ENCODE measurements at places on chromosomes 7 and 10.
A peak's percentile ranks its signal among the peaks of the same experiment; 100 is the strongest.

DNA sequence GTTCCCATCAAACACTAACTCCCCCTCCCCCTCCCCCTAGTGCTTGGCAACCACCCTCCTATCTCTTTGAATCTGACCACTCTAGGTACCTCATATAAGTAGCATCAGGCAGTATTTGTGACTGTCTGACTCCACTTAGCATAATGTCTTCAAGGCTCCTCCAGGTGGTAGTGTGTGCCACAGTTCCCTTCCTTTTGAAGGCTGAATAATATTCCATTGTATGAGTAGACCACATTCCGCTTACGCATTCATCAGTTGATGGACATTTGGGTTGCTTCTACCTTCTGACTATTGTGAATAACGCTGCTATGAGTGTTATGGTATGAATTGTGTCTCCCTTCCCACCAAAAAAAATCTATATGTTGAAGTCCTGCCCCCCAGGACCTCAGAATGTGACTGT is 89.6 kb downstream of the PRKAG2 start:
- no peak for DNase-seq

- no peak for DNase-seq
These were observed 140.5 kb downstream of the CAMK1D start for GRCh38 chr10:12489806-12490205.

DNA sequence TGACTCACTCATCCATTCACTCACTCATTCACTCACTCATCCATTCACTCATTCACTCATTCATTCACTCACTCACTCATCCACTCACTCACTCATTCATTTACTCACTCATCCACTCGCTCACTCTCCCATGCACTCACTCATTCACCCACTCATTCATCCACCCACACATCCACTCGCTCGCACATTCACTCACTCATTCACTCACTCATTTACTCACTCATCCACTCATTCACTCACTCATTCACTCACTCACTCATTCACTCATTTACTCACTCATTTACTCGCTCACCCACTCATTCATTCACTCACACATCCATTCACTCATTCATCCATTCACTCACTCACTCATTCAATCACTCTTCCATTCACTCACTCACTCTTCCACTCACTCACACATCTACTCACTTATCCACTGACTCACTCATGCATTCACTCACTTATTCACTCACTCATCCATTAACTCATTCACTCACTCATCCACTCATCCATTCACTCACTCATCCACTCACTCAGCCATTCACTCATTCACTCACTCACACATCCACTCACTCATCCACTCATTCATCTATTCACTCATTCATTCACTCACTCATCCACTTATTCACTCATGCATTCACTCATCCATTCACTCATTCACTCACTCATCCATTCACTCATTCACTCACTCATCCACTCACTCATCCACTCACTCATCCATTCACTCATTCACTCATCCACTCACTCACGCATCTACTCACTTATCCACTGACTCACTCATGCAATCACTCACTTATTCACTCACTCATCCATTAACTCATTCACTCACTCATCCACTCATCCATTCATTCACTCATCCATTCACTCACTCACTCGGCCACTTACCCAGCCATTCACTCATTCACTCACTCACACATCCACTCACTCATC is 74.0 kb downstream of the CARD11 start:
- DNase-seq: no peak

GRCh38 chr7:15330943-15331342 is 230.9 kb downstream of the AGMO start:
- DNase-seq: peak; percentile 22

- no peak for DNase-seq
These were observed 88.2 kb upstream of the AFAP1L2 start for GRCh38 chr10:114492351-114493037.

- no peak for DNase-seq
These were observed 83.3 kb upstream of the MKLN1 start for GRCh38 chr7:131244259-131244852.

DNA sequence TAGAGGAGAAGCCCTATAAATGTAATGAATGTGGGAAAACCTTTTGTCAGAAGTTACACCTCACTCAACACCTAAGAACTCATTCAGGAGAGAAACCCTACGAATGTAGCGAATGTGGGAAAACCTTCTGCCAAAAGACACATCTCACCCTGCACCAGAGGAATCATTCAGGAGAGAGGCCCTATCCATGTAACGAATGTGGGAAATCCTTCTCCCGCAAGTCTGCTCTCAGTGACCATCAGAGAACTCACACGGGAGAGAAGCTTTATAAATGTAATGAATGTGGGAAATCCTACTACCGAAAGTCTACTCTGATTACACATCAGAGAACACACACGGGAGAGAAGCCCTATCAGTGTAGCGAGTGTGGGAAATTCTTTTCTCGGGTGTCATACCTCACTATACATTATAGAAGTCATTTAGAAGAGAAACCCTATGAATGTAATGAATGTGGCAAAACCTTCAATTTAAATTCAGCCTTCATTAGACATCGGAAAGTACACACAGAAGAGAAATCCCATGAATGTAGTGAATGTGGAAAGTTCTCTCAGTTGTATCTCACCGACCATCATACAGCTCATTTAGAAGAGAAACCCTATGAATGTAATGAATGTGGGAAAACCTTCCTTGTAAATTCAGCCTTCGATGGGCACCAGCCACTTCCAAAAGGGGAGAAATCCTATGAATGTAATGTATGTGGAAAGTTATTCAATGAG is 18.9 kb downstream of the RBAK start:
- no peak for DNase-seq

- no peak for DNase-seq
These were observed 9.4 kb upstream of the YWHAG start for GRCh38 chr7:76368190-76368589.

GRCh38 chr10:21196822-21197395 is 299.8 kb upstream of the NEBL start:
- no peak for DNase-seq

DNA sequence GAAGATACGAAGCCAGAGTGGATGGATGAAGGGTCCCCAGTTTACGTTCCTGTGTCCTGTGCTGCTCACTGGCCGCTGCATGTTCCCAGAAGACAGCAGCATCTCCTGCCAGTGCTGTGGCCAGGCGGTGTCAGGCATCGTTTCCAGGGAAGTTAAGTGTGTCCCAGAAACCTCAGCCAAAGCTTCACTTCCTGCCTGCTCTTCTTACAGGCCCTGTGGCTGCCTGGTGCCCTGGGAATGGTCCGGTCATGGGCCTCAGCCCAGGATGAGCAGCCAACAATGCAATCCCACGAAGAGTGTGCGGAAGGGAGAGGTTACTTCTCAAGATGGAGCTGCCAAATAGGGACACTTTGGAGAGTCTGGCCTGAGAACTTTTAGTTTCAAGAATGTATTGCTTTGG is 99.7 kb upstream of the TARP start:
- DNase-seq: no peak

DNA sequence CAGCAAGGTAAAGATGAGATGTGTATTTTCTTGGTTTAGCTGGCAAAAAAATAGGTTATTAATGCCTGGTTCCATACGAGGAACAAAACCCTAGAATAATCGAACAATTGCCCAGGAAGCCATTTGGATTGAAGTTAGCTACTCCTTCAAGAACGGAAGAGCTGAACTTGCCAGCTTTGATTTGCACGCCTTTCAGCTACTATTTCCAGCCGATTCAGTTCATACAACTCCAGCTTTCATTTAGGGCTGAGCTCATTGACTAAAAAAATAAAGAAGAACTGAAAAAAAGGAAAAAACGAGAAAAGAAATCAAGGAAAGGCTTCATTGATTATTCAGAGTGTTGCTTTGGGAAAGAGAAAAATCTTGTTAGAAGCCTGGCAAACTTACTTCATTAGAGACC is 60.4 kb downstream of the PTN start:
- DNase-seq: no peak

GRCh38 chr10:13528875-13529713 is at the start of gene BEND7:
TSS of gene BEND7 (minus strand) at chr10:13529014. CDS start at chr10:13528533, 481 bp downstream.
- DNase-seq: no peak

- DNase-seq: no peak
These were observed 26.1 kb downstream of the PROSER2 start for GRCh38 chr10:11849277-11849676.

DNA sequence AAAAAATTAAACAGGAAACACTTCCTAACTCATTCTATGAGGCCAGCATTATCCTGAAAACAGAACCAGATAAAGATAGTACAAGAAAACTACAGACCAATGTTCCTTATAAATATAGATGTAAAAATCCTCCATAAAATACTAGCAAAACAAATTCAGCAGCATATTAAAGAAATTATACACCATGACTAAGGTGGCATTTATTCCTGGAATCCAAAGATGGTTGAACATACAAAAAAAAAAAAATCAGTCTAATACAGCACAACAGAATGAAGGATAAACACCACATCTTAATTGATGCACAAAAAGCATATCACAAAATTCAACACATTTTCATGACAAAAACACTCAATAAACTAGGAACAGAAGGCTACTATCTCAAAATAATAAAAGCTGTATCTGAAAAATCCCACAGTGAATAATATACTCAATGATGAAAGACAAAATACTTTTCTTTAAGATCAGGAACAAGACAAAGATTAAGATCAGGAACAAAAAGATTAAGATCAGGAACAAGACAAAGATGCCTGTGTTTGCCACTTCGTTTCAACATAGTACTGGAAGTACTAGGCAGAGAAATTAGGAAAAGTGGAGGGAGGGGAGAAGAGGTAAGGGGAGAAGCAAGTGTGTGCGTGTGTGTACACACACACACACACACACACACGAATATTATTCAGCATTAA is 95.6 kb downstream of the SNX13 start:
- DNase-seq: no peak

GRCh38 chr7:101239951-101240220 is 2.3 kb upstream of the CLDN15 start:
- DNase-seq: no peak

DNA sequence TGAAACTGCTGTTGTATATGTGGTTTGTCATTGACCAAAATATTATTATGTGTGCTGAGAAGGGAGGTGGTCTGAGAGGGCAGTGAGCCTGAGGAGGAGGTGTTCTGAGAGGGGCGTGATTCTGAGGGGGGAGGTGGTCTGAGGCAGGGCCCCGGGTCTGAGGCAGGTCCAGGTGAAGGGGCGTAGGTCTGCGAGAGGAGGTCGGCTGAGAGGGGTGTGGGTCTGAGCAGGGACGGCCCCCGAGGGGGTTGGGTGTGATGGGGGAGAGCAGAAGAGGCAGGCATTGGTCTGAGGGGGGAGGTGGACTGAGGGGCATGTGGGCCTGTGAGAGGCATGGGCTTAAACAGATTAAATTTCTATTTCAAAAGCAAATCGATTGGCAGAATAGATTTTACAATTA is 32.4 kb downstream of the AKR1C4 start:
- no peak for DNase-seq

GRCh38 chr7:140214075-140214684 is 37.4 kb upstream of the KDM7A start:
- no peak for DNase-seq

GRCh38 chr10:129305046-129305445 is 162.0 kb upstream of the MGMT start:
- no peak for DNase-seq

All from NCI-H748 treated with DMSO at 0.1 percent for 48 hours (cell line).